ENCODE measurements at places on chromosomes 7 and 10. TPM values are rescaled to one million over a fixed set of nuclear protein-coding genes. Genes with fewer than 3 reads are reported as not detected.

Gene LRRC18
- total RNA-seq = not detected

Gene FKBP9
- total RNA-seq = 71.4 TPM

Gene ZNF239
- 2.1 TPM for total RNA-seq

Gene NAT16
- total RNA-seq = 0.19 TPM

Gene IDI2
- total RNA-seq = 0.09 TPM

Gene AMZ1
- total RNA-seq = 0.05 TPM

Gene BTRC
- total RNA-seq = 9.0 TPM

Gene CALCR
- total RNA-seq = not detected

Gene CCM2
- total RNA-seq = 51.5 TPM

Gene CPA2
- 0.11 TPM for total RNA-seq

Gene SFXN4
- total RNA-seq = 48.1 TPM

Gene RBP3
- not detected for total RNA-seq

Gene MALRD1
- not detected for total RNA-seq

Gene MARCHF5
- 35.2 TPM for total RNA-seq

Gene ERVW-1
- not detected for total RNA-seq

Gene BAMBI
- 9.7 TPM for total RNA-seq

Gene WNT8B
- total RNA-seq = not detected

Gene SEMA3A
- total RNA-seq = 4.5 TPM

Gene KIF20B
- 11.5 TPM for total RNA-seq

Gene CALD1
- total RNA-seq = 215 TPM

Gene SVOPL
- total RNA-seq = not detected

Gene GTF2IRD2
- 7.4 TPM for total RNA-seq

Gene CPA5
- not detected for total RNA-seq

Gene AEBP1
- total RNA-seq = not detected

Gene NODAL
- not detected for total RNA-seq

Gene HOXA6
- total RNA-seq = 1.7 TPM

Gene COL17A1
- 1.7 TPM for total RNA-seq

Gene ADAM12
- total RNA-seq = 4.0 TPM

Gene NRG3
- total RNA-seq = not detected

Gene SDK1
- 0.53 TPM for total RNA-seq

Gene ATOH7
- 0.08 TPM for total RNA-seq

All from A549 treated with AZD2906 at 1 μM for 4 hours (cell line).